ENCODE measurements at places on chromosomes 1 and 21.

GRCh38 chr1:6601049-6601922 is 1.4 kb downstream of the KLHL21 start:
- DNase-seq, result peak; percentile 78

GRCh38 chr21:25421321-25422028 is 185.8 kb downstream of the MRPL39 start:
- peak; percentile 65 for DNase-seq

- DNase-seq, result no peak
Measured at GRCh38 chr1:116502671-116503314, 68.0 kb downstream of the CD58 start.

DNA sequence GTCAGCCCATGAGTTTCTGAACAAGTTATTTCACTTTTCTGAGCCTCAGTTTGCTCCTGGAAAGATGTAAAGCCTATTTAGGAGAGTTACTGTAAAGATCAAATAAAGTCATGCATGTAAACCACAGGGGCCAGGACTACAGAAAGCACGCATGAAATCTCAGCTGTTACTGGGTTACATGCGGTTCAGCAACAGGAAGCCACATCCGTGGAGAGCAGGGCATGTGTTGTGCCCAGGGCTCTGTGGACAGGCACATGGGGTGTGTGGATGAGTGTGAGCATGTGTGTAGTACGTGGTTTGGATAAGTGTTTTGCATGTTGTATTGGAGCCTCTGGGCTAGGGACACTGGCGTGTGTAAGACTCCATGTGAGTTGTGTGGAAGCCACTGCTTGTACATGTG is 2.2 kb upstream of the EPHA2 start:
- peak; percentile 25 for DNase-seq

DNA sequence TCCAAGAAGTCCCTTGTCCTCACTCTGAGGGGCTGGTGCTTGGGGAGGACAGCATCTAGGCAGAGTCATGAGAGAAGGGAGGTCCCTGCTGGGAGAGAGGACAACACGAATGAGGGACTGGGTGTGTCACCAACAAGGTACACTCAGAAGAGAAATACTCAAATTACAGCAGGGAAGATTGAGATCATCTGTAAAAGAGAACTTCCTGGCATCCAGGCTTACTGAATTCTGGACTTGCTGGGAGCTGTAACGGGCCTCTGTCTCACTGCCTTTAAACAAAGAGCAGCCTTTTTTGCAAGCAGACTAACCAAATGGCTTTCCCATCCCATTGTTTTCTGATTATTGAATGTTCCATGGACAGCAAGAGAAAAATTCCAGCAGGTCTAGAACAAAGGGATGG is 195.7 kb upstream of the RAB4A start:
- no peak for DNase-seq

DNA sequence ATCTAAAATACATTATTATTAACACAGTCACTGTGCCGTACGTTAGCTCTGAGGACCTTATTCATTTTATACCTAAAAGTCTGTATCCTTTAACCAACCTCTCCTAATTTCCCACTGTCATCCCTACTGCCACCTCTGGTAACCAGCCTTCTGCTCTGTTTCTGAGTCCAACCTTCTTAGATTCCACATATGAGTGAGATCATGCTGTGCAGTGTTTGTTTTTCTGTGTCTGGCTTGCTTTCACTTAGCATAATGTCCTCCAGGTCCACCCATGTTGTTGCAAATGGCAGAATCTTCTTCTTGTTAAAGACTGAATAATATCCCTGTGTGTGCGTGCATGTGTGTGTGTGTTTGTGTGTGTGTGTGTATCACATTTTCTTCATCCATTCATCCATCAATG is 64.2 kb downstream of the ETS2 start:
- DNase-seq, result no peak

DNA sequence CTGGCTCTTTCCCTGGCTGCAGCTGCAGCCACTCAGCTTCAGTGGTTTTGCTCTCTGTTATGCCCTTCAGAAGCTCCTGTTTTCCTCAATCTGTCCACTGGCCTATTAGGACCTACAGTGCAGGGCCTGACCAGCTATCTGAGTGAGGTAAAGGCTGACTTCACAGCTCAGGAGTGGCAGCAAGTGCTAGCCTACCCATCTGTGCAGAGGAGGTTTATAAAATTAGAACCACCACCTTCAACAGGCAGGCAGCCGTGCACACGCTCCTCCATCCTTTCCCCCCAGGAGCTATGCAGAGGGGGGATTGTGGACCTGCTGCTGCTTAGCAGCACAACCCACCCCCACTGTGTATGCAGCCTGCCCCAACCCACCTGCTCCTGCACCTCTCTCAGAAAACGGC is 8.3 kb downstream of the ADAR start:
- DNase-seq, result no peak

DNA sequence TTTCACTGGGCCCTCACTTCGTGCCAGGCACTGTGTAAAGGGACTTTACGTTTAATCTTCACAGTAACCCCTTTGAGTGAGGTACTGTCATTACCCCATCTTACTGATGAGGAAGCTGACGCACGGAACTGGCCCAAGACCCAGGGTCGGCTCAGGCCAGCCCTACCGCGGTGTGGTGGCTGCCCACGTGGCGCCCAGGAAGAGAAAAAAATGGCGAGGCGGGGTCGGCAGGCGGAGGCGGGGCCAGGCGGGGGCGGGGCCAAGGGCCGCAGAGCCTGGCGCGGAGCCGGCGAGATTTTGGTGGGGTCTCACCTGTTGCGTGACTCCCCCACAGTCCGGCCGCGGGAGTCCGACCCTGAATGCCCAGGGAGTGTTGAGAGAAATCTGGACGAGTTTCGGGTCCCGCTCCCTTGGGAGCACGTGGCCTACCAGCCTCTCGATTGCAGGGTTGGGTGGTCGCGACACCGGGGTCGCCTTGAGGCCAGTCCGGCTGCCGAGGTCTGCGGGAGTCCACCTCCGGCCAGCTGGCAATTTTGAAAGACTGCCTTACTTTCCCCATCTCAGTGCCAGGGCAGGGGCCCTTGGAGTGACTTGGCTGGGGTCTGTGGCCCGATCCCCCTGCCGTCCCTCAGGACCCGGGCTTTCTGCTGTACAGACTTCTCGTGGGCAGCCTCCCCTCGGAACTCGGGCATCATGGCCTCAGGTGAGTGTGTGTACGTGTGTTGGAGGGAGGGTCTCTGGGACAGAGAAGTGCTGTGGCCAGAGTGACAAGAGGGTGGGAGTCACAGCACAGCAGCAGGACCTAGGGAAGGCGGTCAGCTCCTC is at the start of the genes AMPD2 and GNAT2:
AMPD2 (plus strand) TSS at position 262 of the 825 bp plus-strand sequence. CDS start 1,339 bp downstream, outside the sequence.
GNAT2 (minus strand) TSS at position 41 of the 825 bp plus-strand sequence. CDS start 6,746 bp downstream, outside the sequence.
- peak; percentile 87 for DNase-seq

GRCh38 chr21:36092681-36093080 is 22.9 kb downstream of the CBR1 start:
- no peak for DNase-seq

DNA sequence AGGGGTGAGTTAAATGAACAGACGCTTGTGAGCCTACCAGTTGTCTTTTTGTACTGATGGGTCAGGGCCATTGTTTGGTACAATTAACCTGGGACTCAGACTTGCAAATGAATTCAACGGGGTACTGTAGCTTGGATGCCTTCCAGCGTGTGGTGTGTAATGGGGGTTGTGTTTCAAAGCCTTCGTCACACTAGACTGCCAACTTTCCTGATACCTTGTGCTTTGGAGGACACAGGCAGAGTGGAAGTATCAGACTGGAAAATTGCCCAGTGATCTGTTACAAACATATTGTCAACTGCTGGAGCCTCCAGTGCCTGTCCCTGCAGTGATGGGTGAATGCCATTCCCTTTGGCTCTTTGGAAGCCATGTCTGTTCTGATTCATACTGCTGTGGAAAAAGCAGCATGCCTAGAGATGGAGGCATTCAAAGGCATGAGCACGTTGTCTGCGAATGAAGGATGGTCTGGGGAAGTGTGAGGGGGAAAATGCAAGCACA is 384.5 kb downstream of the LMX1A start:
- DNase-seq, result no peak

- DNase-seq, result no peak
Measured at GRCh38 chr1:101183388-101183699, 53.5 kb upstream of the S1PR1 start.

GRCh38 chr1:226121587-226122400 is 59.3 kb downstream of the H3-3A start:
- DNase-seq, result peak; percentile 86

GRCh38 chr1:155309423-155310021 is 856 bp downstream of the FDPS start:
- no peak for DNase-seq

DNA sequence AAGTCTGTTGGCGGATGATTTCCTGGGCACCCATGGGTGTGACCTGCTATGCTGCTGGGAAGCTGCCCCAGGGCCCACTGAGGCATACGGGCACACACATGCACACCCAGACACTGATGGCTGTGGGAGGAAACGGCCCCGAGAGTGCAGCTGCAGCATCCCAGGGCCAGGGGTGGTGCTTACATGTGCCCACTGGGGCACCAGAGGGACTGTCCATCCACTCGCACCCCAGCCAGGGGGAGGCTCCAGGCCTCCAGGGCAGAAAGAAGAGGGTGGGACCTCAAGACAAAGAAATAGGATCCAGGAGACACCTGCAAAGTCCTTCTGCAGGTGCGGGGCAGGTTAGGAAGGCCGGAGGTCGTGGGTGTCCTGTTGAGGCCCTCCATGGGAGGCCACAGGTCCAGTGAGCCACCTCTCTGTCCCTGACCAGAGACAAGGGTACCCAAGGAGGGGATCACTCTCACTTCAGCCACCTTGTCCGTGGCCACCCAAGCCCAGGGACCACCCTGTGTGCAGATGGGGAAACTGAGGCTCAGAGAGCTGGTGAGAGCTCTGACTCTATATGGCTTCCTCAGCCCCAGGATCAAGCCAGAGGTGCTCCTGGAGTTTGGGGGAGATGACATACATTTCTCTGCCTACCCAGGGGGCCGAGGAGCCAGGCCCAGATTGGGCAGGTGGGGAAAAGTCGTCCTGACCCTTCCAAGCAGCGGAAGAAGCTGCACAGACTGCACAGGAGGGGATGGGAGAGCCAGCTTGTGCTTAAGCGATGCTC is 57.1 kb downstream of the WNT9A start:
- DNase-seq, result no peak

DNA sequence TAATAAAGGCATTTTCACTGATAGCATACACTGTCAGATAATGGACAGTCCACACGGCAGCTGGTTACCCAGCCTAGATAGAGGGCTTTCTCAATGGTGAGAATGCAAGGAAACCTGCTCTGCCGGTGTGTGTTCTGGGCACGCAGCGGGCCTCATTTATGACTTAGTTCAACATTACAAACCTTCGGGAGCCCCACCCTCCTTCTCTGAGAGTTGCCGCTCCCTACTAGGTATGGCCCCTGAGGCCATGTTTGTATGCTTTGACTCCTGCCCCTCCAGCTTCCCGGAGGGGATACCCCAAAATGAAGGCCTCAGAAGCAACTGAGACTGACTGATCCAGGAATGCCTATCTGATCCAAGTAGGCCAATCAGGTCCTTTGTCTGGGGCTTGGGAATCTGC is 17.2 kb upstream of the FABP3 start:
- no peak for DNase-seq

GRCh38 chr1:199297887-199298286 is 659.0 kb downstream of the PTPRC start:
- DNase-seq, result no peak

GRCh38 chr1:19577561-19577960 is 66.5 kb upstream of the NBL1 start:
- DNase-seq, result no peak

DNA sequence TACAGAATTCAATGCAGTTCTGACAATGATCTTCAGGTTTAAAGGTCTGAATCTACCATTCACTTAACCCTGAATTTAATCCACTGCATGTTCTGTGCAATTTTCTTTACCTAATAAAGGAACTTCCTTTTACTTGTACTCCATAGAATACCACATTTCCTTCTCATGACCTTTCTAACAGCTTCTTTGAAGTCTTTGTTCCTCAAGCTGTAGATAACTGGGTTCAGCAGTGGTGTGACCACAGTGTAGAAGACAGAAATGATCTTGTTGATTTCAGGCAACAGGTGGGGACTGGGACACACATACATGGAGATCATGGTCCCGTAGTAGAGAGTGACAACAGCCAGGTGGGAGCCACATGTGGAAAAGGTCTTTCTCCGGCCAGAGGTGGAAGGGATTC is 878 bp downstream of the OR11L1 start:
- DNase-seq, result no peak

DNA sequence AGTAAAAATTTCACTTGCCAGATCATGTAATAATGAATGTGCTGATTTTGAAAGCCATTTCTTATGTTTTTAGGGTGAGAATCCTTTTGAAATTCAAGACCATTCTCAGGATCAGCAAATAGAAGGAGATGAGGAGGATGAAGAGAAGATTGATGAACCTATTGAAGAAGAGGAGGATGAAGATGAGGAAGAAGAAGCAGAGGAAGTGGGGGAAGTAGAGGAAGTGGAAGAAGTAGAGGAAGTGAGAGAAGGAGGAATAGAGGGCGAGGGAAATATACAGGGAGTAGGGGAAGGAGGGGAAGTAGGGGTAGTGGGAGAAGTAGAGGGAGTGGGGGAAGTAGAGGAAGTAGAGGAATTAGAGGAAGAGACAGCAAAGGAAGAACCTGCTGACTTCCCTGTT is 32.4 kb downstream of the ZNF326 start:
- no peak for DNase-seq

- DNase-seq, result no peak
Measured at GRCh38 chr1:50110656-50111055, 1.9 kb downstream of the ELAVL4 start.

DNA sequence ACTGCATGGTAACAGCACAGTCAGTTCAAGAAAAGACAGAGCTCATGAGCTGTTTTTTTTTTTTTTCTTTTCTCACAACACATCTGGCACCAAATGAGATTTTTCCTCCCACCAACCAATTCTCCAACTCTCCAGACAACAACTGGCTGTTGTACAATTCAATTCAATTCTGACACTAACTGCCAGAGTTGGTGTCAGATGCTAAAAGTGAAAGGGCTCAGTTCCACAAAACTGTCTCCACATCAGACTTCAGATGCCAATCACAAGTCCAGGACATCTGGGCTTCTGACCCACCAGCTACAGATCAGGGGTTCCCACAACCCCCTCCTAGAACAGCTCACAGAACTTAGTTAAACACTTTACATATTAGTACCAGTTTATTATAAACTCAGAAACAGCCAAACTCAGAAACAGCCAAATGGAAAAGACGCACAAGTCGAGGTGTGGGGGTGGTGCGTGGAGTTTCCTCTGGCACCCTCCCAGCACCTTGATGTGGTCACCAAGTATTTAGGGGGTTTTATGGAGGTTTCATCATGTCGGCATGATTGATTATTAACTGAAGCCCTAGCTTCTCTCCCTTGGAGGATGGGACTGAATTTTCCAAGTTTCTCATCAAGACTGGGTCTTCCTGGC is 39.2 kb upstream of the LRRC8D start:
- DNase-seq, result peak; percentile 44

All from CD4-positive, alpha-beta T cell treated with Interleukin-1 beta for 1 hour (primary cell).